ENCODE measurements at places on chromosomes 2 and 18. TPM values are rescaled to one million over a fixed set of nuclear protein-coding genes. Genes with fewer than 3 reads are reported as not detected.

Gene NTSR2
- total RNA-seq = not detected

Gene KYNU
- total RNA-seq = 3.3 TPM

Gene RAB6D
- total RNA-seq = not detected

Gene CIDEA
- total RNA-seq = 0.94 TPM

Gene ZBTB7C
- 4.2 TPM for total RNA-seq

Gene MYO1B
- total RNA-seq = 165 TPM

Gene PROKR1
- not detected for total RNA-seq

All from mammary epithelial cell (primary cell).